NCI-H526 treated with DMSO at 0.1 percent for 48 hours (cell line): ENCODE measurements at places on chromosomes 2 and 18.

DNA sequence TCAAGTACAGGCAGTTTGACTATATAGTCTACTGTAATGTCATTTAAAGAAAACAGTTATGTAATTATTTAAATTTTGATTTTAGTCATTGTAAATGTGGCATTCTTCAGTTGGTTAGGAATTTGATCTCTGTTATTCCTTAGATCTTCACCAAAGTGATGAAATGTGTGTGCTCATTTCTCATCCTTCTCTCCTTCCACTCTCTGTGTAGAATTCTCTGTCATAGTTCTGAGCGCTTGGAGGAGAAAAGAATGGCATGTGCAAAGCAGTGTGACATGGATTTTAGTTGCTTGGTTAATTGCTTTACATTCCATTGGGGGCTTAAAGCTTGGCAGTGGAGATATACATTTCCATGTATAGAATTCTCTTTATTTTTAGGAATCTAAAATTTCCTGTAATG, 14.8 kb downstream of the PIK3C3 start:
- DNase-seq: no peak

- peak; percentile 22 for DNase-seq
These were observed 43.0 kb upstream of the RAB6C start for GRCh38 chr2:129936334-129936934.

- no peak for DNase-seq
These were observed 635.7 kb upstream of the NRXN1 start for GRCh38 chr2:51667679-51668078.

- no peak for DNase-seq
These were observed 315.0 kb upstream of the SLC39A10 start for GRCh38 chr2:195342061-195342460.

- no peak for DNase-seq
These were observed 1.4 kb upstream of the XRCC5 start for GRCh38 chr2:216107760-216108159.

GRCh38 chr2:216880509-216881184, 20.8 kb upstream of the TNP1 start:
- DNase-seq: no peak

- DNase-seq: no peak
These were observed 176.3 kb downstream of the ANAPC1 start for GRCh38 chr2:111707700-111708099.

DNA sequence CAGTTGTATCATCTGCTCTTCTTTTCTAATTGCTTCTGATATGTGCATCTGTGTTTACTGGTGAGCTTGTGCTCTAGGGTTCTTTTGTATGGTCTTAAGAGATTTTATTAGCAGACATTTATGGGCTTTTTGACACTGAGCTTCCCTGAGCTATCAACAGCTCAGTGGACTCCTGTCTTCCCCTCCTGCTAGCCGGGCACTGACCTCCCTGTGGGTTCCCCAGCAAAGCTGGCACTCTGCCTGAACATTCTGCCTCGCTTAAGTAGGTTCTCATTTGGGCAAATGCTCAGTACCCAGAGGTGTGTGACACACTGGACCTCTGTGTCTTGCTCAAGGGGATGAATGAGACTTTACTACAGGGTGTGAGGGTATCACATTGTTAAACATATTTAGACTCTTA, 15.8 kb downstream of the TRAF3IP1 start:
- DNase-seq: no peak

DNA sequence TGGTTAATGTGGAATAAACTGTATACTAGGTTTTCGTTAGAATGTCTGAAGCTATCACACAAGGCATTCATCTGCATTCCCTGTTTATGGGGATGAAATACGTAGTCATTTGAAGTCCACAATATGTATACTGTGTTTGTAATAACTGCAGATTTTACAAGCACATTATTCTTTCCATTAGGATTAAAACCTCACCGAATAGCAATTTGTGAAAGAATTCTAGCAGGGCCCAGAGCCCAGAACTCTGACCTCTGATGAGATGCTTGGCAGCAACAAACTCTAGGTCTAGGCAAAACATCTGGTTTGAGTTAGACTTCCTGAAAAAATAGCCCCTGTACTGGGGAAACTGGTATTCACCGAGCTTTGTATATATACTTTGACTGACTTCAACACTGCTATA, 158.2 kb downstream of the SRBD1 start:
- DNase-seq: no peak

- DNase-seq: no peak
These were observed 50.9 kb downstream of the CYP27C1 start for GRCh38 chr2:127169066-127169660.

DNA sequence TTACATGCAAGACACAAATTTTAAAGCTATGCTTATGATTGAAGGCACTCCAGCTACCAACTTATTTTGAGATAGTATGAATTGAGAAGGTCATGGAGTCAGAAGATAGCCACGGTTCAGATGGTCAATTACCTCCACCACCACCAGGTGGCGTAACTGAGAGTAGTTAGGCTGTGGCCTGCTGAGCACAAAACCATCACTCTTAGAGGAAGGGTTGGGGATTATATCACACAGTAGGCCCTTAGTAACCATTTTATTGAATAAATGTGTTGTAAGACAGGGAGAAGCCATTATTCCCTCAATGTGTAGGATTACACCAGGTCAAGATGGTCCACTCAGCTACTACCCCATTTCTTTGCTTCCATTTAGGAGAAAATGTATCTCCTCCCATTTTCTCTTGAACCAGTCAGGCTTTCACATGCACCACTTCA, 18.8 kb downstream of the KLHL41 start:
- no peak for DNase-seq

DNA sequence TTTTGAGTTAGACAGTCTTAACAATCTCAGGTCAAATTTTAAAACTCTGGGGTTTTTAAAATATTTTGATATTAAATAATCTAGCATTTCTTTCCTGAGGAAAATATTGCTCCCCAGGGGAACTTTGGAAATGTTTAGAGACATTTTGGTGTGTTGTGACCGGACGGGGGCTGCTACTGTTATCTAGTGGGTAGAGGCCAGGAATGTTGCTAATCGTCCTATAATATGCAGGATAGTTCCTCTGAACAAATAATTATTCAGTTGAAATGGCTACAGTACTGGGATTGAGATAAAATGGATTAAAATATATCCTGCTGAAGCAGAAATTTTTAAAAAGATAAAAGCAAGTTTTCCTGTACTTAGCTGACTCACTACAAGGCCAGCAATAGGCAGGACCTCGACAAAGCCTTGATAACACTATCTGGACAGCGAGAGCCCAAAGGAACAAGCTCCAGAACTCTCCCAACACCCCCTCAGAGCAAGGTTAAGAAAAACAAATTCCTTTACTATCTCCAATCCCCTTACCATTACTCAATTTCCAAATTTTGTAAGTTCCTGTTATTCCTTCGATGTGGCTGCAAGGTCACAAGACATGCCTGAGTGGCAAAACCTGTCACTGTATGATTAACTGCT, 1407.4 kb downstream of the SUCLG1 start:
- no peak for DNase-seq
